ENCODE measurements at places on chromosomes 13 and 19. TPM values are rescaled to one million over a fixed set of nuclear protein-coding genes. Genes with fewer than 3 reads are reported as not detected.

DNA sequence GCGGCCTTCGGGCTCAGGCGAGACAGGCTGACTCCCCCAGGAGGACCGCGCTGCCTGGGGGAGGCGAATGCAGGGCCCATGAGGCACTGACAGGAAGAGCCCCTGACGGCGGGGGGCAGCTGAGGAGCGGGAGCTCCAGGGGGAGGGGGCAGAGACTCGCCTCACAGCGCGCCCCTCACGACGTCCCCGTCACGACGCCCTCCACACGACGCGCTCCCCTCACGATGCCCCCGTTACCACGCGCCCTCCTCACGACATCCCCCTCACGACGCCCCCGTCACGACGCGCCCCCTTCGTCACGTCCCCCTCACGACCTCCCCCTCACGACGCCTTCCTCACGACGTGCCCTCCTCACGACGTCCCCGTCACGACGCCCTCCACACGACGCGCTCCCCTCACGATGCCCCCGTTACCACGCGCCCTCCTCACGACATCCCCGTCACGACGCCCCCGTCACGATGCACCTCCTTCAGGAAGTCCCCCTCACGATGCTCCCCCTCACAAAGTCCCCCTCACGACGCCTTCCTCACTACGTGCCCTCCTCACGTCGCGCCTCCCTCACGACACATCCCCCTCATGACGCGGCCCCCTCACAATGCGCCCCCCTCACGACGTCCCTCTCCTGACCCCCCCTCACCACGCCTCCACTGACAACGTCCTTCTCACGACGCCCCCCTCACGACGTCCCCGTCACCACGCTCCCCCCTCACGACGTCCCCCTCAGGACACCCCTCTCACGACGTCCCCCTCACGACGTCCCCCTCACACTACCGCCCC, 99.6 kb downstream of the ING1 start:
- no peak overlapping the region for H3K27ac ChIP-seq
- no peaks in the 10 kb centered on the region for H3K36me3 ChIP-seq
- no peak overlapping the region for H3K4me3 ChIP-seq
- DNase-seq = no peak
- H3K4me1 ChIP-seq = peaks cover 4% of the 10 kb centered on the region

DNA sequence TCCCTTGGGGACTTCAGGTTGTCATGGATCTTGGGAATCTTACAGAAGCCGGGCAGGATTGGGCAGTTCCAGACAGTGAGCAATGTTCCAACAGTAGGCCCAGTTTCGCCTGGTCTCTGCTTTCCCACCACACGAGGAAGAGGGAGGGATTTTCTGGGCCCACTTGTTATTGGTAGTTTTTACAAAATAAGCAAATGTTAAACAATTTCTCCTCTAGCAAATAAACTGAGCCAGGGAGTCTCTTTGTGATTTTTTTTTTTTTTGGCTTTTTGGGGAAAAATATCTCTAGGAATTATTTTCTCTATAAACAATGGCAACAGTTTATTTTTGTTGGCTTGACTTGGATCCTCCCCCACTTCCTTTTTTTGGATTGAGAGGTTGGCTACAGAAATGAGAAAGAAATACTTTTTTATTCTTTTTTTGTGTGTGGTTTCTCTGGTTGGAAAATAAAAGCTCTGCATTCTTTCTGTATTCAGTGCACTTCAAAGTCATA, 89.3 kb downstream of the TM9SF2 start:
- H3K27ac ChIP-seq = no peak overlapping the region
- no peak for DNase-seq
- no peaks in the 10 kb centered on the region for H3K36me3 ChIP-seq
- H3K4me1 ChIP-seq = no peaks in the 10 kb centered on the region
- H3K4me3 ChIP-seq = no peak overlapping the region

- H3K27ac ChIP-seq = no peak overlapping the region
- H3K27me3 ChIP-seq = no peaks in the 10 kb centered on the region
- DNase-seq = no peak
- H3K4me1 ChIP-seq = no peaks in the 10 kb centered on the region
- H3K36me3 ChIP-seq = no peaks in the 10 kb centered on the region
- no peak overlapping the region for H3K4me3 ChIP-seq
Measured at GRCh38 chr19:42122691-42123607, 9.3 kb downstream of the POU2F2 start.

HIF3A gene
- total RNA-seq = 0.71 TPM

TYROBP gene
- 6.1 TPM for total RNA-seq
